Activated CD8-positive, alpha-beta memory T cell treated with anti-CD3 and anti-CD28 coated beads, Interleukin-2, amount 10 ng/mL, durations not matched to agents 7 days and 5 days (primary cell): ENCODE measurements at places on chromosomes 7 and 10. TPM values are rescaled to one million over a fixed set of nuclear protein-coding genes. Genes with fewer than 3 reads are reported as not detected.

AKR1C2 gene
- total RNA-seq: not detected

- DNase-seq: no peak
Observed at GRCh38 chr10:28790146-28790545, 112.8 kb downstream of the BAMBI start.

INHBA gene
- total RNA-seq: not detected

GRCh38 chr7:105814481-105814880, 61.9 kb downstream of the ATXN7L1 start:
- DNase-seq: no peak

WASHC2C gene
- total RNA-seq: 31.3 TPM

DNA sequence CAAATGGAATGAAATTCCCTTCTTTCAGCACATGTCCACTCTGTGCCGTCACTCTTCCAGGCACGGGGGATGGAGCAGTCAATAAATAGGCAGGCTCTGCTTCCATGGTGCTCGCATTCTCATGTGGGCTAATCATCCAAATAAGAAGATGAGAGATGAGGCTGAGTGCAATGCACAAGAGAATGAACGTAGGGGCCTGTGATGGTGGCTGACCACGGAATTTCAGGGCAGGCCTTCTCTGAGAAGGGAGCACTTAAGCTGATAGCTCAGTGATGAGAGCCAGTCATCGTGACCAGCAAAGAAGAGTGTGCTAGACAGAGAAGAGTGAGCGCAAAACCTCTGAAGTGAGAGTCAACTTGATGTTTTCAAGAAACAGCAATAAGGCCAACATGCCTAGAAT, 47.9 kb downstream of the TAF3 start:
- DNase-seq: no peak

TMEM176B gene
- total RNA-seq: not detected

GRCh38 chr7:157299613-157300368, 37.0 kb upstream of the DNAJB6 start:
- DNase-seq: no peak

DNA sequence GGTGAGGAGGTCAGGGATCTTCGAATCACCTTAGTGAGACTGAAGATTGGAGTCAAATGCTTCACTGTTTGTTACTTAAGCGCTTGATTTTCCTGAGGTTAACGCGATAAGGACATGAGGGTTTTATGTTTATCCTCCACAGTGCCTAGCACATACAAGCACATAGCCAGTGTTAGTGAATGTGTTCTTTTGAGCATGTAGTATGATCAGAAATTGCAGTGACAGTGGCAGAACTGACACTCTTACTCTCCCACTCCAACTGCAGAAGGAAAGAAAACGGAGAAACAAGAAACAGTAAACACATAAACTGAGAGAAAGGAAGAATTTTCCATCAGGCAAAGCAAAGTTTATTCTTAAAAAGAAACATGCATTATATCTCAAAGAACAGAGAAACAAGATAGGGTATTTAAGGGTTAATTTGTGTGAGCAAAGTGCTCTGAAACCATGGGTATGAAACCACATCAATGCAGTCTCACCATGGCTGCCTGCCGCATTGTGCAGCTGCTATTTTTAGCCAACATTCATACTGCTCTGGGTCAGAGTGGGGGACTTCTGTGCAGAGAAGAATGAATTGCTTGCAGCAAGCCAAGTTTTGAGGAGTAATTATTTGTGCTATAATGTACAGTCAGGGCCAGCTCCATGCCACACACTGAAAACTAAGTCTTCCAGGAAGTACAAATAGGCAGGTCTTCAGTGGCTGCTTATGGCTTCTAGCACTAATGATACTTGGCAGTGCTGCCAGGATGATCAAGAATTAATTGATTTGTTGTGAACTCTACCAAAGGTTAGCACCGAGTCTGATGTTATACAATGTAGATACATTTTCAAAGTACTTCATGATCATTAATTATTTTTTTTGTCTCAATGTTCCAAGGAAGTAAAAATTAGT, 152.0 kb downstream of the MACC1 start:
- DNase-seq: peak; percentile 41

- no peak for DNase-seq
Observed at GRCh38 chr7:49564379-49564714, 209.1 kb upstream of the VWC2 start.
